Hindlimb muscle (tissue), 1 donor: ENCODE measurements at places on chromosomes 7 and 10. TPM values are rescaled to one million over a fixed set of nuclear protein-coding genes. Genes with fewer than 3 reads are reported as not detected.

Gene BICC1
- polyA plus RNA-seq: 14.9 TPM

Gene WDFY4
- 3.9 TPM for polyA plus RNA-seq

Gene NSUN6
- 17.8 TPM for polyA plus RNA-seq

Gene INSYN2A
- 0.65 TPM for polyA plus RNA-seq

Gene COL17A1
- polyA plus RNA-seq: 1.3 TPM

Gene NACAD
- 4.5 TPM for polyA plus RNA-seq

Gene EIF4EBP2
- 70.1 TPM for polyA plus RNA-seq

Gene EN2
- polyA plus RNA-seq: 1.0 TPM

Gene GIGYF1
- polyA plus RNA-seq: 39.7 TPM

Gene PRF1
- polyA plus RNA-seq: 0.74 TPM

Gene MAGI2
- 4.2 TPM for polyA plus RNA-seq

Gene TYSND1
- 5.7 TPM for polyA plus RNA-seq

Gene EPHB6
- 3.6 TPM for polyA plus RNA-seq

Gene LIPN
- polyA plus RNA-seq: not detected

Gene POU6F2
- polyA plus RNA-seq: 0.18 TPM

Gene TFPI2
- 1.8 TPM for polyA plus RNA-seq

Gene PFKFB3
- polyA plus RNA-seq: 22.6 TPM

Gene ALOX5
- 1.9 TPM for polyA plus RNA-seq

Gene CCDC7
- polyA plus RNA-seq: 4.4 TPM

Gene C10orf105
- 0.50 TPM for polyA plus RNA-seq

Gene IDI2
- not detected for polyA plus RNA-seq

Gene NPTX2
- polyA plus RNA-seq: 6.9 TPM

Gene ATOH7
- 0.22 TPM for polyA plus RNA-seq

Gene ZNF518A
- 21.5 TPM for polyA plus RNA-seq

Gene FFAR4
- polyA plus RNA-seq: 0.43 TPM

Gene PIK3CG
- polyA plus RNA-seq: 2.8 TPM

Gene KCNMA1
- 15.2 TPM for polyA plus RNA-seq

Gene XRCC2
- polyA plus RNA-seq: 3.2 TPM

Gene NEUROD6
- not detected for polyA plus RNA-seq

Gene POMZP3
- polyA plus RNA-seq: 13.2 TPM

Gene GARIN1A
- polyA plus RNA-seq: 2.1 TPM
